Stimulated activated CD4-positive, alpha-beta T cell treated with anti-CD3 and anti-CD28 coated beads, Interleukin-1b, Interleukin-23, amount 100 ng/mL, for 1 hour (primary cell): ENCODE measurements at places on chromosomes 3 and 15.

- DNase-seq, result no peak
Observed at GRCh38 chr3:182121401-182121800, 409.7 kb downstream of the SOX2 start.

DNA sequence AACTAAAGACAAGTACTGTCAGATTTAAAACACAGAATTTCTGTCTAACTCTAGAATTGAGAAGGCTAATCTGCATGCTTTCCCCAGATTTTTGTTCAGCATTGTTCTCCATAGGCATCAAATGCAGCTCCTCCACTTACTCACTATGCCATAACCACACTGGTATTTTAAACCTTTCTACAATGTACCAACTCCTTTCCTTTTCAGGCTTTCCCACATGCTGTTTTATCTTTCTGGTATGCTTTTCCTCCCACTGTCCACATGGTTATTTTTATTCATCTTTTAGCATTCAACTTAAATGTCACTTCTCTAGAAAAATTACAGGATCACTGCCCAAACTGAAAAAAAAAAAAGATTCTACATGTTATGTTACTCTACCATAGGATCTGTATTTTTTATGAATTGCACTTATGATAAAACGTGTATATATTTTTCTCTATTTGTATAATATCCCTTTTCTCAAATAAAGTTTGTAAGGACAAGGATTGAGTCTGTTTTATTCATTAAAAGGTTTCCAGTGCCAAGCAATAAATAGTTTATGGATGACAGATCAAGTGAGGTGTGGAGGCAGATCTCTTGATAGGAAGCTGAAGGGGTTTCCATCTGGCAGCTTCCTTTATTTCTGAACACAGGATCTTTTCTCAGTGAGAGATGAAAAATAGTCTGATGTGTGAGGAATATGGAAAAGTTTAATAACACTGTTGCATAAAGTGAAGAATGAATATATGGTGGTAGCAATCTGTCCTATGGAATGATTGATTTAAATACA is 1064.5 kb downstream of the ZPLD1 start:
- DNase-seq, result no peak

GRCh38 chr15:65410036-65410435 is 12.7 kb downstream of the IGDCC4 start:
- no peak for DNase-seq

DNA sequence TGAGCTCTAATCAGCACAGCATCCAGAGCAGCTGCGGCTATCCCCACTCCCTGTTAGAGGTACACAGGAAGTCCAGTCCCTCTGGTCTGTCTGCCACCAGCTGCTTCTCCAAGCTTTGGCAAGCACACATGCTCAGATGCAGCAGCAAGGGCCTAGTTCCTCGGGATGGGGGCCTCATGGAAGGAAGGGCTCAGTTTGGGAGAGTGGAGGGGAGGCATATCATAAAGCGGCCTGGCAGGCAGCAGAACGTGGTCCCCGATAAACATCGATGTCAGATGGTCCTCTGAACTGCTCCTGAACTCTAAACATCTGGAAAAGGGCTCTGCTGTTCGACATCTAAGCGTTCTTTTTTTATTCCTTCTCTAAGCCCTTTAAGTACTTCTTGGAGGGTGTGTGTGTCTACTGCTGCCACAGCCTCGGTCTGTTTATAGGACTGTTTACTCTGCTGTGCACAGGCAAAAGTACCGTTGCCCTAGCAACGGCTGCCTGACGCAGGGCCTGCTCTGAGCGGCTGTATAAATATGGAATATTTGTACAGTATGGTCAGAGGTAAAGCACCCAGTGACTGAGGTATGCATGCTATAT is 74.6 kb downstream of the PRICKLE2 start:
- no peak for DNase-seq

DNA sequence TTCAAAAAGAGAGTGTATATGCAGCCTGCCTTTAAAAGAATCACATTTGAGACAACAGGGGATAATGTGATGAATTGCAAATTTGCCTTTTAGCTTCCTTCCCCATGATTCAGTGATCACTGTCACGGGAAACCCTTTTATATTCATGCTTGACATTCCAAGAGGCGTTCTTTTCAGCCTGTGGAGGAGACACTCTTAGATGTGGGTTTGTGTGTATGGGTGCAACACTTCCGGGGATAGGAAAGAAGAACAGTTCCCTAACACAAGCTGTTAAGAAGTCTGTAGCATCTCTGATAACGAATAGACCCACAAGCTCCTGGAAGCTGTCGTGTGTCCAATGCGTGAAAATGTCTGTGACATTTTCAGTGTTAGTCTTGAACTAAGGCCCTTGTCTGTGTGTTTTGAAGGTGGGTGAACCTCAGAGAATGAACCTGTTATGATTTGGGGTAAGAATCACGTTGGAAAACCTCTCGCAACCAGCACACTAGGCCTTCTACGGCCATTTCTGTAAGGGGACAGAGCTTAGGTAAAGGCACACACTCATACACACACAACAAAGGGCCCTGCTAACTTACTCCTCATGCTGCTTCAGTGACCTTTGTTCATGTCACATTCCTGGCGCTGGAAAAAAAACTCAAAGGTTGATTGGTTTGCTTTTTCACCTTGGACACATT is 229.2 kb upstream of the ST8SIA2 start:
- no peak for DNase-seq
